ENCODE measurements at places on chromosomes 16 and 17.

DNA sequence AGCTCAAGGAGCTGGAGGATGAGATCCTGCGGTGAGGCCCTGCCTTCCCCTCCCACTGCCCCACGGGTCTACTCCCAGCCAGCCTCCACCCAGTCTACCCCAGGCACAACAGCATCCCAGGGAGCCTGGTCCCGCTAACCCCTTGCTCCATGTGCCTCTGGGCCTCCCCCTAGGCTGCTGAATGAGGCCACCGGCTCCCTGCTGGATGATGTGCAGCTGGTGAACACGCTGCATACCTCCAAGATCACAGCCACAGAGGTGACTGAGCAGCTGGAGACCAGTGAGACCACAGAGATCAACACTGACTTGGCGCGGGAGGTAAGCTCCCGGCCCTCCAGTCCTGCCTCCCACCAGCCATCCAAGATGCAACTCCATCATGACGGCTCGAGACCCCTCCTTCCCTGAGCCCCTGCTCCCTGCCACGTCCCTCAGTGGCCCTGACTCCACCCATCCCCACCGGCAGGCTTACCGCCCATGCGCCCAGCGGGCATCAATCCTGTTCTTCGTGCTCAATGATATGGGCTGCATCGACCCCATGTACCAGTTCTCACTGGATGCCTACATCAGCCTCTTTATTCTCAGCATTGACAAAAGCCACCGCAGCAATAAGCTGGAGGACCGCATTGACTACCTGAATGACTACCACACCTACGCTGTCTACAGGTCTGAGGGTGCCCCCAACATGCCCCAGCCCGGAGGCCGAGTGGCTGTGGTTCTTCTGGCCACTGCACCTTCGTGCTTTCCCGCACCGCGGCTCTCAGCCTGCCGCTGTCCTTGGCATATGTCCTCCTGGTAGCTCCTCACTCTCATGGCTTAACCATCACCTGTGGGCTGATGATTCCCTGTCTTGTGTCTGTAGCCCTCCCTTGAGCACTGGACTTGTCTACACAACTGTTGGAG, 15.0 kb upstream of the KDM6B start:
- DNase-seq: no peak

GRCh38 chr17:1755827-1756262, 6.0 kb upstream of the SERPINF1 start:
- no peak for DNase-seq

DNA sequence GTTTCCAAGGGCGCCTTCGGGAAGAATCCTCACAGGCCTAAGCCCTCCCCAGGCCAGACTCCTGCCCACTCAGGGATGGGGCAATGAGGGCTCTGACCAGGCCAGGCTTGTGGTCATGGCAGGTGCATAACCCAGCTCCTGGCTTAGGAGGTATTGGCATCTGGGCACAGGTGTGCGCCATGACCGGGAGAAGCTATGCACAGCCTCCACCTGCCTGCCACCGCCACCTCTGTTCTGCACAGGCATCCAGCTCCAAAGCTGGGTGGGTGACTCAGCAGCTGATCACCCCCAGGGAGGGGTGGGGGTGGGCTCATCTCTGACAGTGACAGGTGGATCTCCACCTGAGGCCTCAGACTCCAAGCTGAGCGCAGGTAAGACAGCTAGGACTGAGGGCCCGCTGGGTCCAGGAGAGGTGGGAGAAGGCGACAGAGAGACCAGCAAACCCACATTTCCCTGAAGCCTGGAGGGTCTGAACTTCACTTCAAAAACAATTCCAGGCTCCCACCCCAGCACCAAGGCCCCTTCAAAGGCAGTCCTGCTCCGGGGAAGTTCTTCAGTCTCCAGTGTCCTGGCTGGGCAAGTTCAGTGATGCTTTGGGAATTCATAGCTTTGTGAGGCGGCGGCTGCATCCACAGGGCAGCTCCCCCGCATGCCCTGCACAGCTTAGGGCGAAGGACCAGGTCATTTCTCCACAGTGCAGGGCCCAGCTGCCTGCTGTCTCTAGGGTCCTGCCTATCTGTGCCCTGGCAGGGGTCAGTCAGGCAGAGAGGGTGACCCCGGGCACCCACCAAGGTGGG, 121.6 kb upstream of the SMURF2 start:
- DNase-seq: no peak

DNA sequence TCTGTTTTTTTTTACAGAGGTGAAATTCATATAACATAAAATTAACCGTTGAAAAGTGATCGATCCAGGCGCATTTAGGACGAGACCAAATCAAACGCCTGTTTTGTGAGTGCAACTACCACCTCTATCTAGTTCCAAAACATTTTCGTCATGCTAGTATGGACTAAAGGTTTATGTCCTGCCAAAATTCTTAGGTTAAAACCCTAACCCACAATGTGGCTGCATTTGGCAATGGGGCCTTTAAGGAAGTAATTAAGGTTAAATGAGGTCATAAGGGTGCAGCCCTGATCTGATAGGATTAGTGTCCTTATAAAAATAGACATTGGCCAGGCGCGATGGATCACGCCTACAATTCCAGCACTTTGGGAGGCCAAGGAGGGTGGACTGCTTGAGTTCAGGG, 32.8 kb upstream of the RCVRN start:
- no peak for DNase-seq

- no peak for DNase-seq
Observed at GRCh38 chr17:21201298-21201595, 12.7 kb downstream of the TMEM11 start.

DNA sequence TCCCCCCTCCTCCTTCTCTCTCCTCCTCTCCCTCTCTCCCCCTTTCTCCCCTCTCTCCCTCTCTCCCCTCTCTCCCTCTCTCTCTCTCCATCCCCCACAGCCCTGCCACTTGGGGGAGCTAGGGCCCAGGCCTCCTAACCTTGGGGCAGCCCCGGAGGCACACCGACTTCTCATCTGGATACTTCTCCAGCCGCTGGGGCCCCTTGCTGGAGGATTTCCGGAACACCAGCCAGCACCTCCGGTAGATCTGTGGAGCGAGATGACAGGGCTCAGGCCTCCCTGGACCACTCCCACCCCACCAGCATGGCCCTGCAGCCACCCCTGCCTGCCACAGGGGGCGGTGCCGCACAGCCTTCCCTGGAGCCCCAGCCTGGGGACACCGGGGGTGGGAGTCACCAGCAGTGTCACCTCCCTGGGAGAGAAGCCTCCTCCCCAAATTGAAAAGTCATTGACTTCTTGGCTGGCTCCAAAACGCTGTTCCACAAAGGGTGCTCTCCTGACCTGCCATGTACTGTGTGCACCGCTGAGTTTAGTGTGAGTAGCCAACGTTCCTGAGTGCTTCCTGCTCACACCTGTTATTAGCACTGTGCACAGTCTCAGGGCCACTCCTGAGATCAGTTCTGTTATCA, 10.5 kb downstream of the DOK4 start:
- DNase-seq: peak; percentile 69

- DNase-seq: no peak
Observed at GRCh38 chr16:58855291-58855863, 121.3 kb upstream of the GOT2 start.

GRCh38 chr17:82752371-82753200, 721 bp downstream of the TBCD start:
- no peak for DNase-seq

DNA sequence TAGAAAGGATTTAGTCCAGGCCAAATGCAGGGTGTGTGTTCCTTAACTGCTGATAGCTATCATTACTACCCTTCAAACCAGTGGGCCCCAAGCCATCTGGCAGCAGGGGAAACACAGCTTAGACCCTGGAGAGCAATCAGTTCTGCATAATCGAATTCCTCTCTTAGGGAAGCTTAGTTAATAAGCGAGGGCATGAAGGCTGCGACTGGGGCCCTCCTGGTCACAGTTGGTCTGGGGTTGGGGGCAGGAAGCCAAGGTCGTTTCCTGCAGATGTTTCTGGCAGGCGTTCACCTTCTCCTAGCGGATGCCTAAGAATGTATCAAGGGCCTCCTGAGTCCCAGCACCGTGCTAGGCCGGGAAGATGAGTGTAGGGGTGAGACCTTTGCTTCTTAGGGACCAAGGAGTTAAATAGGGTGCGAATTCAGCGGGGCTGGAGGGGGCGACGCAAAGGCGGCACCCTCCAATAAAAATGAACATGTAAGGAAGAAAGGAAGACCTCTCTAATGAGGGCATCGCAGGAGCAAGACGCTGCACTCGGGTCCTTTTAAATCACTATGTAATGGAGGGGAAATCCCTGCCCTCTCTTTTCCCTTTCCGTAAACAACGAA, 16.5 kb upstream of the EEF2K start:
- no peak for DNase-seq

DNA sequence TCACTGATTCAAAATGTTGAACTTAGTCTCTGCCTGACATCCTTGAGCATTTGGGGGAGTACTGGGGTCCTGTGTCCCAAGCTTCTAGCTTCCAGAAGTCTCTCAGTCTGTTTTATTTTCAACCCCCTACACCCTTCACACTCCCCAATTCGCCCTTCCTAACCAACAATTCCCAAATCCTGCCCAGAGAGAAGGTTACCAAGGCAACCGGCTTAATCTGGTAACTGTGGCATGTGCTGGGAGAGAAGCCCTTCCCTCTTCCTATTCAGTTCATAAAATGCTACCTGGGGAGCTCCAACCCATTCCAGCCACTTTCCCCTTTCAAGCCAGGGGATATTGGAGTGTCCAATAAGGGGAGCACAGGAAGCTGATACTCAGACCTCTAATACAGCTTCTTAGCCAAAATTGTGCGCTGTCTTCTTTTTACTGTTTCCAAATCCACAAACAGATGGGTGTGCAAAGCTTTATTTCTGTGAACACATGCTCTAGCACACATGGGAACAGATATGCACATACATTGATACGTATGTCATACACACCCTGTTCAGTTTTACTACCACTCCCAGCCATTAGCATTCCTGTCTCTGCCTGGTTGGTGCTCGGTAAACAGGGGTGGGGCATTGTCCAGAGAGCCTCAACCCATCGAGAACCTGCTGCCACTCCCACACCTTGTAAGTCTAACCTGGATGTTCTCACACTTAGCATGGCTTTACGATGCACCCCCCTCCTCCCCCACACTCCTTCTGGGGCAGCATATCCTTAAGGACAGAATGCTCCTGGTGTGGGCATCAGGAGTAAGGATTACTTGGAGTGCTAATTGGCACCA, 1.1 kb upstream of the RAPGEFL1 start:
- no peak for DNase-seq

GRCh38 chr17:48555258-48556228, 10.6 kb upstream of the HOXB2 start:
- DNase-seq: no peak

DNA sequence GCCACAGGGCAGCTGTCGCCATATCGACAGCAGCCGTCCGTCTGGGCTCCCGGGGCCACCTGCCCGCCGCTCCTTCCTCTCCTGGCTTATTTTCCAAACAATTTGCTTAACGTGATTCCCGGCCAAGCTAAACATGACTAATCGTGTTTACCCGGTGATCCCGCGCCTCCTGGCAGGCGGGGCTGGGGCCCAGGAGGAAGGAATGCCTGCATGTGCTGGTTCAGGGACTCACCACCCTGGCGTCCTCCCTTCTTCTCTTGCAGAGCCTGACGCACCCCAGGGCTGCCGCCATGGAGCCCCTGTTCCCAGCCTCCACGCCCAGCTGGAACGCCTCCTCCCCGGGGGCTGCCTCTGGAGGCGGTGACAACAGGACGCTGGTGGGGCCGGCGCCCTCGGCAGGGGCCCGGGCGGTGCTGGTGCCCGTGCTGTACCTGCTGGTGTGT, 6.1 kb downstream of the SSTR5 start:
- no peak for DNase-seq

- DNase-seq: no peak
Observed at GRCh38 chr16:23952971-23953300, 117.2 kb downstream of the PRKCB start.

DNA sequence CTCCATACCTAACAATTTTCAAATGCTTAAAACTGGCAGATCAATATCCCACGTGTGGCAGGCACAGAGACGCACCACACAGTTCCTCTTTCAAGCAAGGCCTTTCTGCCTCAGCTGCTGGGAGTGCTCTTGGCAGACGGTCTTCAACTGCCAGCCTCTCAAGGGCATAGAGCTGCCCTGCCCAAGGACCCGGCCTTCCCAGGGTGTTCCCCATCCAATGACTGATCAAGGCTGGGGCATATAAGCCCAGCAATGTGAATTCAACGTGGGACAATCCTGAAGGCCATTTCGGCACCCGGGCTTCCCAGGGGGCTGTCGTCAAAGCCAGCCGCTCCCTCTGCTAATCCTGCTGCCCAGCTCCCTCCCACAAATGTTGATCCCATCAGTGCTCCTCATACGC, 107.1 kb downstream of the STX8 start:
- DNase-seq: no peak

DNA sequence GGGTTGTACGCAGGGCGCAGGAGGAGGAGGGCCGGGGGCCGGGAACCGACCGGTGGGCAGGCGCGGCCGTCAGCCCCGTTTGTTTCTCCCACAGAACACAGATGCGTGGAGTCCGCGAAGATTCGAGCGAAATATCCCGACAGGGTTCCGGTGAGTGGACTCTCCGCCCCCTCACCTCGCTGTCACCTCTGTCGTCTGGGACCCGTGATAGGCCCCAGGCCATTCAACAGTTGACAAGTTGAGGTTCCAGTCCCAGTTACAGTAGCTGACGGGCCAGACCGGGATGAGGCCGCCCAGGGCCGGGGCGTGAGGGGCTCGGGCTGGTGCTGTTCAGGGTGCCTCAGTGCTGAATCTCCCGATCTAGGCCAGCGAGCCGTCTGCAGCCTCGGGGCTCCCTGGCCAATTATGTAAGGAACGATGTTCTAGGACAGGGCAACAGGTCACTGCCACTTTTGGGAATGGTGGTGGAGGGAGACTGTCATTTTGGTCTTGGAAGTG, 628 bp downstream of the GABARAPL2 start:
- no peak for DNase-seq

GRCh38 chr16:48622456-48623303, 12.7 kb upstream of the N4BP1 start:
- no peak for DNase-seq

- no peak for DNase-seq
Observed at GRCh38 chr17:29954405-29954804, 13.0 kb downstream of the EFCAB5 start.

DNA sequence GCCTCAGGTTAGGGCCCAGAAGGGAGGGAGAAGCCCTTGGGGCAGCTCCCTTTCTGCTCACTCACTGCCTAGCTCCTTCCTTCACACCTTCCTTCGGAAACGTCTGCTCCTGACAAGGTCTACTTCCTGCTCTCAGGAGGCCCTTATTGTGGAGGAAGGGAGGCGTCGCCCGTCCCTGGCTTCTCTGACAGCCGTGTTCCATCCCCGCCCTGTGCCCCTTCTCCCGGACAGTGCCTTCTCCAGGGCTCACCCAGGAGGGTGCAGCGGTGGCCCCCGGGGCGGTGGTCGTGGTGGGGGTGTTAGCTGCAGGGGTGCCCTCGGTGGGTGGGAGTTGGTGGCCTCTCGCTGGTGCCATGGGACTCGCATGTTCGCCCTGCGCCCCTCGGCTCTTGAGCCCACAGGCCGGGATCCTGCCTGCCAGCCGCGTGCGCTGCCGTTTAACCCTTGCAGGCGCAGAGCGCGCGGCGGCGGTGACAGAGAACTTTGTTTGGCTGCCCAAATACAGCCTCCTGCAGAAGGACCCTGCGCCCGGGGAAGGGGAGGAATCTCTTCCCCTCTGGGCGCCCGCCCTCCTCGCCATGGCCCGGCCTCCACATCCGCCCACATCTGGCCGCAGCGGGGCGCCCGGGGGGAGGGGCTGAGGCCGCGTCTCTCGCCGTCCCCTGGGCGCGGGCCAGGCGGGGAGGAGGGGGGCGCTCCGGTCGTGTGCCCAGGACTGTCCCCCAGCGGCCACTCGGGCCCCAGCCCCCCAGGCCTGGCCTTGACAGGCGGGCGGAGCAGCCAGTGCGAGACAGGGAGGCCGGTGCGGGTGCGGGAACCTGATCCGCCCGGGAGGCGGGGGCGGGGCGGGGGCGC, 231.9 kb downstream of the SEC14L1 start:
- no peak for DNase-seq

- DNase-seq: no peak
Observed at GRCh38 chr16:26360867-26361266, 669.1 kb downstream of the HS3ST4 start.

All from stimulated activated CD8-positive, alpha-beta memory T cell treated with anti-CD3 and anti-CD28 coated beads, Interleukin-4, amount 100 ng/mL, for 24 hours (primary cell).